ENCODE measurements at places on chromosomes 4 and X.
A peak's percentile ranks its signal among the peaks of the same experiment; 100 is the strongest.

- no peak for DNase-seq
These were observed 41.2 kb upstream of the RNF150 start for GRCh38 chr4:141174457-141174856.

DNA sequence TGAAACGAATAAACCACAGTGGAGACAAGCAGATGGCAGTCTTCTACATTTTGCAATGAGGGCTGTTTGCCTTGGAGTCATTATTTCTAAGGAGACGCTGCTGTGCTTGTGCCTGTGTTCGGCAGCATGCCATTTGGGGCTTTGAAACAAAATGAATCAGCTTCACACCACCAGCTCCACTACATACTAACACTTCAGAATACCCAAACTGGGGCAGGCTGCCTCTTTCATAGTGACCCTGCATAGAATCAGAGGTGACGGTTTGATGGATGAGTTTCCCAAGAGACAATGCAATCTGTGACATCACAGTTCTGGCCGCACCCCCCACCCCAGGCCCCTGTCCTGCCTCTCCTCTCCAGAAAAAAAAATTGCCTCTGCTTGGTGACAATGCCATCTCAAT, 57.1 kb upstream of the MID1 start:
- DNase-seq = peak; percentile 48

GRCh38 chr4:6582889-6583490, 8.0 kb downstream of the MAN2B2 start:
- DNase-seq = no peak

DNA sequence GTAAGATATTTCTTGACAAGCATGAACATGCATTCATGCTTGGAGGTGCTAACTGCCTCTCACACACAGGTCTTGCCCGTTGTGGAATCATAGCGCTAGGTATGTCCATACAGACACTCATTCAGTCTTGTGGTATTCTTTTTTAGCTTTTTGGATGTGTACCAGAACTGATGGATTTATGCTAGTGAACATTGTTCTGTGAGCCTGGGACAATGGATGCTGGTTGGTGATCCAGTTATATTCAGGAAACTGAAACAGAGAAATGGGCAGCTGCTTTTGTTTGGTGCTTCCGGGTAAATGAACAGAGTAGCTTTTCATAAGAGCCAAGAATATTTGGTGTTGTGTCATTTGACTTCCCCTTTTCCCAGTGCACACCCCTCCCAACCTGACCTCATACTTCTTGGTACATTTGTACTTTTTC, 78.9 kb upstream of the SLC4A4 start:
- peak; percentile 44 for DNase-seq

GRCh38 chrX:153701706-153702105, 14.0 kb downstream of the SLC6A8 start:
- peak; percentile 62 for DNase-seq

DNA sequence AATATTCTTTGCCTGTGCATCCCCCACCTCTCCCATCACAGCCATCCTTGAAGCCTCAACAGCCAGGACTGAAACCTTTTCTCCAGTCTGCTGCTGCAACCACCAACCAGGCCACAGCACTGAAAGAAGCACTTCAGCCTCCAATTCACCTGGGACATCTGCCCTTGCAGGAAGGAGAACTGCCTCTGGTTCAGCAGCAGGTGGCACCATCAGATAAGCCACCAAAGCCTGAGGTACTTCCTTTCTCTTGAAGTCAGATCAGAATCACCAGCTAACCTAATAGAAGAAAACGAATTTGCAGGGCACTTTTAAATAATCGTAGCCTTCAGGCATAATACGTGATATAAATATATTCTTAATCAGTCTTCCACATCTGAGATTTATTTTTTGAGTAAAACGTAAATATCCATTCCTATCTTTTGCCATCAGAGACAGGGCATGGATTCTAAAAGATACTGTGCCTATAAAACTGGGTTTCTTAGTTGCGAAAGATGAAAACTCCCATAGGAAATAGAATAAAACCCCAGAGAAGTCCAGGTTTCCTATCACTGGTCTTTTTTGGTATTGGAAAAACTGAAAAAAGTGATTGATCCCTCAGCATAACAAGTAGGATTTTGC, 9.5 kb downstream of the AMBN start:
- DNase-seq = peak; percentile 76

GRCh38 chr4:158625544-158625943, 46.1 kb downstream of the C4orf46 start:
- no peak for DNase-seq

GRCh38 chr4:145635630-145636029, 16.4 kb downstream of the MMAA start:
- DNase-seq = no peak

DNA sequence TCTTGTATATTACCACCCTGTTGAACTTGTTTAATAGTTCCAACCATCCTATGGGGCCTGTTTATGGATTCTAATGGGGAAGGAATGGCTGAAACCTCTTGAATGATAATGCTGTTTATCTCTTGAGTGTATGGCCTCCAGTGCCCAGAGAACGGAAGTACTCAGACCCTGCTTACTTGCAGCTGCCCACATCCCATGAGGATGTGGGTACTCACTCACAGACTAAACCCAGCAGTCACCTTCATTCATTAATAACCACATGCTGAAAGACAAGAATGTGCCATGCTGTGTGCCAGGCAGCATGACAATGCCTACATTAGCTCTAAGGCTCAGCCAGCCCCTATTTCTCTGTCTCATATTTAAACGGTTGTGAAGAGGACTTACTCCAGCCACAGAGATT, 5.9 kb upstream of the ARMCX5 start:
- DNase-seq = no peak

DNA sequence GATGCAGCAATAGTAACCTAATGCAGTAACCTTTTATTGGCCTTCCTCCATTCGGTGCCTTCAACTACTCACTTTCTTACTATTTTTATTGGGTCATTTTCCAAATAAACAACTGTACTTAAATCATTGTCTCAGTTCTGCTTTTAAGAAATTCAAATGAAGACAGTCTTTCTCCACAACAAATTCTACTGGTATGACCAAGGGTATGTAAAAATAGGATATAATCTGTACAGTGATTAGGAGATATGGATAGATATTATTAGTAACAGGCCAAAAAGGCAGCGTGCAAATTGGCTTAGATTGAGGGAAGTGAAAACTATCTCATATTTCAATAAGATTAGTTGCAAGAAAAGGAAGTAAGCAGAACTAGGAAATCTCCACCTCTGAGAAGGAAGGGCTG, 177.4 kb upstream of the PPP1R2C start:
- DNase-seq = no peak

- no peak for DNase-seq
These were observed 16.6 kb downstream of the SOWAHB start for GRCh38 chr4:76881375-76881774.
